ENCODE measurements at places on chromosomes 1 and 21.

- ATAC-seq, result peak; percentile 17
These were observed 37.0 kb upstream of the KCNA10 start for GRCh38 chr1:110555807-110556470.

DNA sequence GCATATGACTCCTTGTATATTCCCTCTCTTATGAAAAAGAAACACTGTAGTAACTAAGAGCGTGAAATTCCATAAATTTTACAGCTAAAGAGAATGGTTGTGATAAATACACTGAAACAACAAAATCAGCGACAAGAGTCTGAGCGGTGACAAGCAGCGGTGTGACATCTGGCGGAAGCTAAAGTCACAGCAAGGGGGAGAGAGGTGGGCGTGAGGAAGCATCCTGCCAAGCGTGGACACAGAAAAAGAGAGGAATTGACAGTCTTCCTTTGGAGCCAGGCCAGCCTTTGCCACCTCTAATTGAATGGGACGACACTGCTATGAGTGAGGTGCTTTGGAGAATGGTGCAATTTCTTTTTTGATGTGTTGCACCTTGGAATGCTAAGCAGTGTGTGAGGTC, 25.9 kb downstream of the PSMB2 start:
- ATAC-seq, result no peak

GRCh38 chr1:2609319-2610035, 22.9 kb downstream of the PRXL2B start:
- ATAC-seq, result no peak

GRCh38 chr1:241992734-241993133, 6.2 kb downstream of the MAP1LC3C start:
- ATAC-seq, result no peak

- no peak for ATAC-seq
These were observed 26.1 kb upstream of the HUNK start for GRCh38 chr21:31846690-31847089.

GRCh38 chr1:22727873-22728272, 17.2 kb downstream of the EPHB2 start:
- no peak for ATAC-seq

- ATAC-seq, result no peak
These were observed 76.3 kb upstream of the CACNA1E start for GRCh38 chr1:181406989-181407388.

DNA sequence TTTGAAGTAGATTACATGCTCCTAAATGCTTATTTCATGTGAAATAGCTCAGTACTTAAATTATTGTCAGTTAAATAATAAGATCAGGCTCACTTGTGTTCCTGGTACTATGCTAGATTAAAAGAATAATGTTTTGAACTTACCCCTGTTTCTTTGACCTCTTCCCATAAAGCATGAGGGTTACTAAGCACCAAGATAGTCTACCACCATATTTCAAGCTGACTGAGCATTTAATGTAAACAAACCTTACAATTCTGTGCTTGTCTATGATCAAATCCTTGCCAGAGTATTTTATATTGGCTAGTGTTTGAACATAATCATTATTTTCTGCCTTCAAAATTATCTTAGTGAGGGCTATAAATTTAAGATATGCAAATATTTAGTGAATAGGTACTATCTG, 98.1 kb downstream of the LHX9 start:
- no peak for ATAC-seq

DNA sequence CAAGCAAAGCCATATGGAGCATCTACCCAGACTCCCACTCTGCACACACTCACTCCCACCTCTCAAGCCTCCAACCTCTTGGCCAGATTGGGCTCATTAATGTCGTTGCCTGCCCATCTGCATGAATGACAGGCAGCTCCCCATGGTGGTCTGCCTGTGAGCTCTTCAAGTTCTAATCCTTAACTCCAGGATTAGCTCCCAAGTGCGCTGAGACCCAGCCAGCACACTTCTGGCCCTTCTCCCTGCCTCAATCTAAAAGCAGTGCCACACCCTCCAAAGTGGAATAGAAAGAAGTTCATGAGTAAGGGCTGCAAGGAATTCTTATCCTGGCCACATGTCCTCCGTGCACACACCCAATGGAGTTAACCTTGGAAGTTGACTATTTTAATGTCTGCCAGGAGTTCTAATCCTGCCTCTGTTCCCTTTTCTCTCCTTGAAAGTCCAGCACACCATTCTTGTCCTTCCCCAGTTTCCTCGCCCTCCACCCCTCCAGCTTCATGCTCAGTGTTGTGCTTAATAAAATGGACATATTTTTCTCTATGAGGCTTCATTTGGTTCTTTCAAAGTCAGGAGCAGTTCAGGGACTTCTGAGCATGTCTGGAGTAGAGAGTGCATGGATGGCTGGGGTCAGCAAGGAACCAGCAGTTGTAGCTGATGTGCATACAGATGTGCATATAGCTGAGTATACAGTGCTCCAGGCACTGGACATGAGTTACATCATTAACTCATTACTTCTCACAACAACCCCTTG, 30.1 kb downstream of the CAMK1G start:
- ATAC-seq, result no peak

DNA sequence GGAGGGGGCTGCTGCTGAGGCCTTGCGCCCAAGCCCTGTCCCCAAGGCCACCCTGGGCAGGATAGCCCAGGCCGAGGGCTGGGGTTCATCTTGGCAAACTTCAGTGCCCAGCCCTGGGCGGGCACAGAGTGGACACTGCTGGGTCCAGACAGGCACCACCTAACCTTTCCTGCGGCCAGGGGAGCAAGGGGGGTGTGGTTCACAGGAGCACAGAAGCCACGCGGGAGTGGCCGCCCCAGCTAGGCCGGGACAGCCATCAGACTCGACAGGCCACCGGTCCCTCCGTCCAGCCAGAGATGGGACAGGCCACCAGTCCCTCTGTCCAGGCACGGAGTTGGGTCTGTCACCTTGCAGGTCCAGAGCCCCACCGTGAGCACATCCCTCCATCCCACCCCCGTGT, 28.9 kb downstream of the ARHGEF16 start:
- ATAC-seq, result no peak

- ATAC-seq, result no peak
These were observed 148.7 kb upstream of the SPAG17 start for GRCh38 chr1:118333601-118334210.

DNA sequence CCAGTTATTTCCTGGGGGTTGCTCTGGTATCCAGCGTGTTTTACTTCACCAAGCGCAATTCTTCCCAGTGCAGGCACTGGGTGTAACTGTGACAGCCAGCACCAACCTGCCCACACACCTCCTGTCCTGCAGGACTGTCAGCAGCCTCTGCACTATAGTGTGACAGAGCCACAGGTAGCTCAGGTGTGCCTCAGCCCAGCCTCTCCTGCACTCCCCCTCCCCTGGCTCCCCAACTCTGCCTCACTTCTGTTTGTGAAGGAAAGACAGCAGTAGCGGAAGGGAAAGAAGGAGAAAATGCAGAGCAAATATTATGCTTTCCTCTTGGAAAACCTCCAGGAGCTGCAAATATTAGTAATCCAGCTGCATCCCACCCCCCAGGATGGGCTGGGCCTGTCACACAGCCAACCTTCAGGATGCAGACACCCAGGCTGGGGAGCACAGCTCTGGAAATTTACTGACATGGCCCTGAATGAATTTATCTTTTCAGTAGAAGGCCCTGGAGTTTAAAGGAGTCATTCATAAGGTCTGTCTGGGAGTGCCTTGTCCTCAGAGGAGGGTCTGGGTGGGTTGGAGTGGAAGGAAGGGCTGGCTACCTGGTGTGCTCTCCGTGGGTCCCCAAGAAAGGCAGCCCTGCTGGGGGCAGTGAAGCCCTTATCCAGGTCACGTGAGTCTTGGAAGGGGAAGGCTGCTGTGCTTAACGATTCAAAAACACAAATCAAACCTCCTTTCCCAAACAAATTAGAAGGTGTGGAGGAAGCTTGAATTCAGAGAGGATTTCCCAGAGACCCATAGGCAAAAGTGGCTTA, 20.9 kb downstream of the CAPN2 start:
- no peak for ATAC-seq

GRCh38 chr1:94156096-94156625, 35.2 kb upstream of the ABCA4 start:
- ATAC-seq, result no peak

DNA sequence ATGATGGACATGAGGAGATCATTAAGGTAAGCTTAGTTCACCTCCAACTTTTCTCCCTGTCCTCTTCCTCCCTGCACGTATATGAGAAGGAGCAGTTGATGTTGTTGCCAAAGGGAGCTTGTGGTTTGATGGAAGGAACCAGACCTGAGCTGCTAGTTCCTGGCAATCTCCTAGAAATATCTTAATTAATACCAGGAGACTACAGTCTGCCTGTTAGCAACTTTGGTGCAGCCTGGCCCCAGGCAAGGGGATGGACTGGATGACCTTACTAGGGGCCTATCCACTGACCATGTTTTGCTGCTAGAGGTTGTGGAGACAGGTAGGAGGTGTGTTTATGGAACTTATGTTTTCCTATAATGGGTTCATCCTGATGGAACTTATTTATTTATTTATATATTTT, 22.6 kb downstream of the TUFT1 start:
- ATAC-seq, result no peak

GRCh38 chr1:203462878-203463277, 12.7 kb upstream of the PRELP start:
- ATAC-seq, result no peak

GRCh38 chr1:235955777-235956176, 89.1 kb upstream of the LYST start:
- no peak for ATAC-seq

Data from activated CD4-positive, CD25-positive, alpha-beta regulatory T cell treated with anti-CD3 and anti-CD28 coated beads, Interleukin-2, amount 50 U/mL, for 24 hours (primary cell).